Suppressor macrophage treated with lipopolysaccharide for 4 hours (primary cell): ENCODE measurements at places on chromosomes 11 and 22.

- no peak for DNase-seq
Observed at GRCh38 chr11:132258875-132259274, 888.5 kb downstream of the NTM start.

DNA sequence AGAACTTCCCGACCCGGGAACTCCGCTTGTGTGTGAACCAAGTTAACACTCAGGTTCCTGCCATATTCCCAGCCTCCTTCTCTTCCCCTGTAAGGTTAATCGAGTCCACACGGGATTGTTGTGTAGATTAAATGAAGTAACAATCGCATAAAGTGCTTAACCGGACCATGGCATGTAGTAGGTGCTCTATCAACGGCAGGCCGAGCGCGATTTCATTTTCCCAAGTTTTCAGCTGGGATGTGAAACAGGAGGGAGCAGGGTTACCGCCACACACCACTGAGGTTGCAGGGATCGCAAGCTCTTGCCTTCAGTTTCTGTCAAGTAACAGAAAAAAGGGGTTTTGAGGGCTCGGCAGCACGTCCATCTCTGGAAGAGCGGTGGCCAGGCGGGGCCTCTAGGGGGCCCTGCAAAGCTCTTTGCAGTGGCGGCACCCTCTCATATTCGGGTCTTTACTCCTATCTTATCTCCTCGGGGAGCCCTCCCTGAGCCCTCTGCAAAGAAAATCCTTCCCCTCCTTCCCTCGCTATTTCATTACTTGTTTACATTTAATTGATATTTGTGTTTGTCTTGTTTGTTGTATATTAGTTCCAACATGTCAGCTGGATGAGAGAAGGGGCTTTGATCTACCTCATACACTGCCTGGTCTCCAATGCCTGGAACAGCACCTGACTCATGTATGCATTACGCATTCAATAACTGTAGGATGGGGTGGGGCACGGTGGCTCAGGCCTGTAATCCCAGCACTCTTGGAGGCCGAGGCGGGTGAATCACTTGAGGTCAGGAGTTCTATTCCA lies 816 bp upstream of the PLEKHA7 start:
- peak; percentile 18 for DNase-seq

DNA sequence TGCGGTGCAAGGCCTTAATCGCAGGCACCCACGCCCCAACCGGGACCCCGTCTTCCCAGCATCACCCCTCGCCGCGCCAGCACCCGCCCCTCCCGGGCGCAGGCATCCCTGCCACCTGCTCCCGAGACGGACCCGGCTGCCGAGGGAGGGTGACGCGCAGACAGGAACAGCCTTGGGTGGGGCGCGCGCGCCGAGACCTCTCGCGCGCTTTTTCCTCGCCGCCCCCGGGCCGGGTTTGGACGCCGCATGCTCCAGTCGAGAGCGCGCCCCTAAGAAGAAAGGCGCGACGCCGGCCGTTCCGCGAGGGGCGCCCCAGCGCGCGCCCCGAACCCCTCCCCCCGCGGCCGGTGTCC lies 504 bp downstream of the CFL1 start:
- no peak for DNase-seq

DNA sequence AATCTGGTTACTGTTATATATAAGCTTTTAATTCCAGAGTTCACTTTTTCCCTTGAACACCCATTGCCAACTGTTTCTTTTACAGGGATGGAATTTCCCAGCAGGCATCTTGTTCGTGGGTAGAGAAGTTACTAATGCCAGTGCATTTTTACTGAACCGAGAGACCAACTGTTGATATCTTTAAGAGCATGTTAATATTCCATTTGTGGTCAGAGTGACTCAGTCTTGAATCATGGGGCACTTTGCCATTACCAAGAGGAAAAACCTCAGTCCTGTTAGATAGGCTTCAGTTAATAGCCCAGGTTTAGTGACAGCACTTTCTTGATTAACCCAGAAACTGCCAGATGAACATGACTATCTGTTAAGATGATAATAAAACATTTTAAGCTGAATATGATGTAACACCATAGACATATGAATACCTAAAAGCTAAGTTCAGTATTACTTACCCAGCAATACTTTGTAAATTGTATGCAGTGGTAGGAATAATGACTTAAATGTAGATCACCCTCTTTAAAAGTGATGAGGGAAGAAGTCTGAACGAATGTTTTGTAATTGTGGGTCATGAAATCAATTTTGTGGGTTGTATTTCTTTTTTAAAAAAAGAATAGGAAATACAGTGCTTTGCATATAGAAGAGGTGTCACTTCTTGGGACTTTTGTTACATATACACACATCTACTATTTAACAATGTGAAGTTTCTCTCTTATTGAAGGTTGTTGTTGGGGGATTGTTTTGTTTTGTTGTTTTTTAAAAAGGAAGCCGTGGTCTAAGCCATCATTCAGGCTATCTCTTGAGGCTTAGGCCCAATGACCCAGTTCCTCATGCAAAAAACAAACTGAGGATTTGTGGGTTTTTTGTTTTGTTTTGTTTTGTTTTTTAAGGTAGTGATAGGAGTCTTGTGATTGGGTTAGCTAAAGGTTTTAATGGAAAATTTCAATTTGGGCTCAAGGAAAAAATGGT lies 79.2 kb upstream of the GRIK4 start:
- DNase-seq = peak; percentile 81

DNA sequence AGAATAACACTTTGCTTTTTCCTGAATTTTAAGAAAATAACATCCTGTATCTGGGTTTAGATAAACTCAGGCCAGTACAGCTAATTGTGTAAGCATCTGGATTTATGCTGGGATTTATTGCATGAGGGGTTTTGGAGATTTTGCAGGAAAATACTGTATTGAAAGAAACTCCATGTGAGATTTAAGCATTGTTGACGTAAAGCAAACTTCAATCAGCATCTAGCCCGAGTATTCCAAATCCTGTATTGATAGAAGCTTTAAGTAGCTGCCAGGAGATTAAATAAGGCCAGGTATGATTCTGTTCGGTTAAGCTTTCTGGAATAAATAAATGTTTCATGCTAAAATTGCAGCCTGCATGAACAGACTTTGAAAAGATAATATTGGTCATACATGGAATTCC lies 36.3 kb upstream of the LYVE1 start:
- no peak for DNase-seq

DNA sequence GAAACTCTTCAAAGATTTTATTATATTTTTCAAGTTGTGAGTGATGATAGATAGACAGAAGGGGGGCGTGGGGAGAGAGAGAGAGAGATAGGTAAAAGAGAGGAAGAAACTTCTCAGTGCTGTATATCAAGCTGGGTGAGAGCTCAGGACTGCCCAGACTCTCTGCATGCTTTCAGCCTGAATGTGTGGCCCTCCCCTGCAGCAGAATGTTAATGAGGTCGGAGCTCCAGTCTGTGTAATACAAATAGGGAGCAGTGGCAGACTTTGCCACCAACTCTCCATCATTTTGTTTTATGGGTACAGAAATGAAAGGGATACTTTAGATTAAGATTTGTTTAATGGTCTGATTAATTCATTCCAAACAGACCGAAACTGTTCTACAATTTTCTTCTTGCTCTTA lies 752.8 kb downstream of the OPCML start:
- DNase-seq = no peak

GRCh38 chr22:46010207-46010867 lies 33.4 kb upstream of the WNT7B start:
- DNase-seq = no peak

- DNase-seq = peak; percentile 38
Observed at GRCh38 chr11:11265994-11266606, 87.0 kb downstream of the CSNK2A3 start.

DNA sequence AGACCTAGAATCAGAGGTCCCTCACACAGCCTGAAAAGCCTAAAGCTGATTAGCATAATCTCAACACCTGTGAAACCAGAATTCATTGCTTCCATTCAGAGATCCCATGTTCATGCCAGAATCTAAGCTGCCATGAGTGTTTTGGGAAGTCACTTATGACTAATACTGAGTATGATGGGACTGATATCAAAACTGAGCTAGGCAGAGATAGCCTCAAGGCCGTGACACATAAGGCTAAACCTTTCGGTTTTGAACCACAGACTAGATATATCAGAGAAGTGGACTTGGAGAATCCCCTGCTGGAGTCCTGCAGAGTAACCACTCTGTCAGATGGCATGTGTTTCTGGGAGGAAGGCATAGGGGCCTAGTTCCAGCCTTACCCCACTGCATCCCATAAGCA lies 23.1 kb upstream of the GLYATL2 start:
- DNase-seq = no peak
